ENCODE measurements at places on chromosomes 4 and X.

GRCh38 chr4:154457471-154457870 is 34.1 kb downstream of the DCHS2 start:
- no peak for DNase-seq

- no peak for DNase-seq
Measured at GRCh38 chrX:88883200-88883599, 136.2 kb downstream of the CPXCR1 start.

GRCh38 chrX:17597836-17598439 is 139.4 kb upstream of the SCML1 start:
- DNase-seq: peak; percentile 17

DNA sequence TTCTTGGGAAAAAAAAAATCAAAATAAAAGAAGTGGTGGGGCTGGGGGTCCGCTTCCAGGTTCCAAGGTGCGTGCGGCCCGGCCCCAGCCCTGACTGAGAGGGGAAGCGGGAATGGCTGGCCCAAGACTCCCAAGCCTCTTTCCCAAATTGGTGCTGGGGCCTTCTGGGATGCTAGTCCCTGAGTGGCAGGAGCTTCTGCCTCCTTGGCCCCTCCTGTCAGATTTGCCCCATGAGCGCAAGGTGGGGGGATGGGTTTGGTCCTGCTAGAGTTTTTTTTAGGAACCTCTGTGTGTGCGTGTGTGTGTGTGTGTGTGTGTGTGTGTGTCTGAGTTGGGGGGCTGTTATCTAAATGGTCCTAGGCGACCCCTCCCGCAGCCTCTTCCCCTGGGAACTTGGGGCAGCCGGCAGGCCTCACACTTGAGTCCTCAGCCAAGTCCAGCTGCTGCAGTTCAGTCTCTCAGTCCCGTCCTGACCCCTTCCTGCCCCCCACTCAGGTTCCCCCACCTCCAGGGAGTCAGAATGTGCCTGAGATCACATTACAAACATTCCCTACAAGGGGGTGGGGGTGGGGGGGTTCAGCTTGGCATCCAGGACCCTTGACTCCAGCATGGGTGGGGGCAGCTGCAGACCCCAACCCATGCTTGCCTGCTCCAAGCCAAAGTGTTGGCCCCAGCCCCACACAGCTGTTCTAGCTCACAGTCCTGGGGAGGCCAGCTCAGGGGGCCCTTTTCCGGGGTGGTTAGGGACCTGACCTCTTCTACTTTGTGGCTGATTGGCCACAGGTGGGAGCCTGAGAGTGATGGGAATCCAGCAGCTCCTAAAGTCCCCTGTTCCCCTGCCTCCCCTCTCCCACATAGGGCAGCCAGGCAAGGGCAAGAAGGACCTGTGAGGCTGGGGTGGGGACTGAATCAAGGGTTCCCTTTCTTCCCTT is 4.0 kb downstream of the EFNB1 start:
- DNase-seq: no peak

DNA sequence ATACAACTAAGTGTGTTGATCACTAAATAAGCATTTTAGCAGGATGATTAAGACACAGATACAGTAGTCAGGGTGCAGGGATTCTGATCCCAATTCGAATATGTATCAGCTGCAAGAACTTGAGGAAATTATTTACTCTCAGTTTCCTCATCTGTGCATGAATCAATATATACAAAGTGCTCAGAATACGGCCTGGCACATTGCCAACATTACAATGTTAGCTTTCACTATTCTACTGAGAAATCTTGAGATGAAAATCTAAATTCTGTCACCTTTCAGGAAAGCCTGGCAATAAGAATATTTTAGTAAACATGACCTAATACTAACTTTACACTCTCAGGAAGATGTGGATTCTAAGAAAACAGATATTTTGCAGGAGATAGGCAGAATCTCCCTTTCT is 1001.6 kb upstream of the IGFBP7 start:
- no peak for DNase-seq

- no peak for DNase-seq
Measured at GRCh38 chrX:106286053-106286650, 118.0 kb downstream of the PWWP3B start.

DNA sequence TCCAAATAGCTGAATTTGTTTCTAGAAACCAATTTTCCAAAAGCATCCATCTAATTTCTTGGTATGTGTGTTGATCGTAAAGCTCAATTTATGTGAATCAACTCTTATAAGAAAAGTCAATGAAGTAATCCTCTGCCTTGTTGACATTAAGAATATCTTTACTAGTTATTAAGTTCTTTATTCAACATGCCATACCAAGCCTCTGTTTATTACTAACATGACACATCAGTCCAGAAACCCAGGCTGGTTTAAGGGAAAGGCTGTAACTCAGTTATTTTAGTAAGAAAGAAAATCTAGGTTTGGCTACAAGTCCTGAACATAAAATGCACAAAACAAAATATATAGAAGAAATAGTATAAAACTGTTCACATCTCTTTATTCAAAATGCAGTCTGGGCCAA is 48.0 kb downstream of the KLHL34 start:
- no peak for DNase-seq

Measured in SK-N-SH (cell line).